Lower lobe of right lung (tissue), 2 donors: ENCODE measurements at places on chromosomes 7 and 10. TPM values are rescaled to one million over a fixed set of nuclear protein-coding genes. Genes with fewer than 3 reads are reported as not detected.
A peak's percentile ranks its signal among the peaks of the same experiment; 100 is the strongest.

CPA2 gene
- total RNA-seq, result not detected

NRCAM gene
- 2.6 TPM for total RNA-seq

FXYD4 gene
- total RNA-seq, result not detected

- no peaks in the 10 kb centered on the region for H3K4me1 ChIP-seq
- H3K36me3 ChIP-seq, result no peaks in the 10 kb centered on the region
- no peak overlapping the region for H3K27ac ChIP-seq
- H3K27me3 ChIP-seq, result no peaks in the 10 kb centered on the region
Observed at GRCh38 chr7:83528925-83529423, 120.0 kb downstream of the SEMA3E start.

DNA sequence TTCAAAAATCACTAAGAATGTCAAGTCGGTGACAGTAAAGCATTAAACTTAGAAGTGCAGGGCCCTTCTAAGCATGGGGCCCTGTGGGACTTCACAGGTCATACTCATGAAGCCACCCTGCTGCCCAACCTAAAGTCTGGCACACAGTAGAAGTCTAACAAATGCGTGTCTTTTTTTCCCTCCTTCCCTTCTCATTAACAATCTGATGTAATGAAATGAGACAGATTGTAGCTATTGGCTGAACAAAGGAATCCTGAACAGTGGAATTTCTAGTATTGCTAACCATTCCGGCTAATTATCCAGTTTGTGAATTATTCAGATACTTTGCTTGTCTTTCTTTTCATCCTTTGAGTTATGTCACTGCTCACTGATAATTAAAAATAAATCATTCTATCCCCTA is 369.9 kb downstream of the WDR11 start:
- no peaks in the 10 kb centered on the region for H3K36me3 ChIP-seq
- no peak overlapping the region for H3K27ac ChIP-seq
- no peaks in the 10 kb centered on the region for H3K27me3 ChIP-seq
- DNase-seq, result no peak
- H3K4me1 ChIP-seq, result no peaks in the 10 kb centered on the region
- H3K4me3 ChIP-seq, result no peak overlapping the region

DNA sequence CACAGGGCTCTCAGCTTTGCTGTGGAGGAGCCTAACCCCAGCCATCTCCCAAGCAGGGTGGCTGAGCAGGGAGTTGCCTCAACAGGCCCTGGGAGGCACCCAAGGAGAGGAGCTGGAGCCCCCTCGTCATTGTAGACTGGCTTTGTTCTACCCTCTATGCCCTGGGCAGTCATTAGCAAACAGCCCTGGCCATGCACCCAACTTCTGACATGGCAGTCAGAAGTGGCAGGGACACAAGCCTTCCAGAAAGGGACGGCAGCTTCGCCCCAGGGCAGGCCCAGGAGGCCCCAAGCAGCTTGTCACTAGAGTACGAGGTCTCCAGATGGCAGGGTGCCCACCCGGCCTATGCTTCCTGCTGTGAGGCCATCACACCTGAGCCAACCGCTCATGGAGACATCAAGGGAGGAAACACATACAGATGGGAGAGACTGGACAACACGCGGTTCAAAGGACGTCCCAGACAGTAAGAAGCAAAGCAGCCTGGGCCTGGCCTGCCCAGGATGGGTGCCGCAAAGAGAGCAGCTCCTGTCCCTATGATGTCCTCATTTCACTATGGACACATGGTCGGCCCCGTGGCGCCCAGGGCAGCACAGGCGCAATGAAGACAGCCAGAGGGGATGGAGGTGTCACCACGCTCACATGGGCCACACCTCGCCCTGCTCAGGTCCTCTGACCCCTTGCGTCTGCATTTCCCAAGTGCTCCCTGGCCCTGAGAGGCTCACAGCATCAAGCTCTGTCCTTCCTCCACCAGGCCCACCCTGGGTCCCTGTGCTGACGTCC is 190.9 kb upstream of the CXCL12 start:
- H3K36me3 ChIP-seq, result no peaks in the 10 kb centered on the region
- H3K27me3 ChIP-seq, result no peaks in the 10 kb centered on the region
- DNase-seq, result no peak
- no peaks in the 10 kb centered on the region for H3K4me1 ChIP-seq
- peak overlapping the region; percentile 37 for H3K27ac ChIP-seq

- no peak overlapping the region for H3K4me3 ChIP-seq
- H3K27ac ChIP-seq, result no peak overlapping the region
- H3K4me1 ChIP-seq, result peaks cover 7% of the 10 kb centered on the region
- no peaks in the 10 kb centered on the region for H3K36me3 ChIP-seq
Observed at GRCh38 chr10:103550229-103550628, 56.7 kb downstream of the NEURL1 start.

DNA sequence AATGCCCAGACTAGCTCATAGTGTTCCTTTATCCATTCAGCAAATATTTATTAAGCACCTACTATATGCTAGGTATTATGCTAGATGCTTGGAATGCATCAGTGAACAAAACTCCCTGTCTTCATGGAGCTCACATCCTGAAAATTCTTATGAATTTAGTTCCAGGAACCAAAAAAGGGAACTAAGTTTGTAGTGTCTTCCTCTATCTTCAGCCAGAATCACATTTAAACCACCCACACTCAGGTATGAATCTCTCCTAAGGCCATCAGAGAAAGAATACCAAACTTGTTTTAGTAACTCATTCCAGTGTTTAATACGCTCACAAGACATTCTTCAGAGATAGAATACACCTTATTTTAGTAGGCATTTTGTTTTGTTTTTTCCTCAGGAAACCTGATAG is 10.1 kb upstream of the EGR2 start:
- no peak overlapping the region for H3K27ac ChIP-seq
- H3K4me3 ChIP-seq, result no peak overlapping the region
- no peaks in the 10 kb centered on the region for H3K36me3 ChIP-seq
- no peaks in the 10 kb centered on the region for H3K27me3 ChIP-seq
- no peak for DNase-seq

- DNase-seq, result no peak
- H3K4me3 ChIP-seq, result no peak overlapping the region
Observed at GRCh38 chr10:54614072-54614471, 187.0 kb downstream of the PCDH15 start.

GRCh38 chr7:27235387-27236311 is 7.0 kb upstream of the EVX1 start:
- peaks cover 21% of the 10 kb centered on the region for H3K4me1 ChIP-seq
- H3K36me3 ChIP-seq, result no peaks in the 10 kb centered on the region
- DNase-seq, result no peak
- no peak overlapping the region for H3K27ac ChIP-seq

- no peaks in the 10 kb centered on the region for H3K27me3 ChIP-seq
- no peaks in the 10 kb centered on the region for H3K4me1 ChIP-seq
- H3K27ac ChIP-seq, result no peak overlapping the region
- no peak for DNase-seq
- H3K36me3 ChIP-seq, result no peaks in the 10 kb centered on the region
Observed at GRCh38 chr10:81136261-81136660, 598.6 kb downstream of the SH2D4B start.

DNA sequence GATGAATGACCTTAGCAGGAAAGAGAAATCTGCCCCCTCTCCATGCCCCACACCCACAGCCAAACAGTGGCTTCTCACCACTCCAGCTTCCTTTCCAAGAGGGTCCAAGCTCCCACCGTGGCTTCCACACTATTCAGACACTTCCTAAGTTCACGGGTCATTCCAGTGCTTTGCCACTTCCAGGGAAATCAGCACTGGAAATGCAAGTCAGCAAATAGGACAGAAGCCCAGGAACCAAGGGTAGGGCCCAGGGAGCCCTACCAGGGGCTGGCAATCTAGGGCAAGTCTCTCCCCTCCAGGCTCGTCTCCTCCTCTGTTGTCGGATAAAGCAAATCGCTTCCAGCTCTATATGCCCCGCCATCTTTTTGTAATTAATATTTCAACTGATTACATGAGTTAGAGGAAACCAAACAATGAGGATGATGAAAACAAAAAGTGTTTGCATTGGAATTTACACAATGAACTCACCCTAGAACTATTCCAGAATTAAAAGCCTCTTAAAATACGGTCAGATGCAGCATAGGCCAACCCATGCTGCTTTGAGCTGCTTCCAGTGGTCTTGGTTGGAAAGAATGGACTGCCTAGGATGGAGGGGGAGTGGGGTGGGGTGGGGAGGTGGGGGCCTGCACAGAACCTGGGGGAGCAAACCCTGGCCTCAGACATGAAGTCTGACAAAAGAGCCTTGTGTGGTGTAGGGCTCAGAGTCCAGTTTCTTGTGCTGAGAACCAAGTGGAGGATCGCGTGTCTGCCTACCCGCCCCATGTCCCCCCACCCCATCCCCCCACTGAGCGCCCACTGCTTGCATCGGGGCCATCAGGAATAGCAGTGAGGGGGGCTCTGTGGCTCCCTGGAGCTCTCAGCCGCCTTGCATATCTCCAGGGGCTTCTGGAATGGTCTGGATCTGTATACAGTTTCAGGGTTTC is 74.6 kb upstream of the CPXM2 start:
- peaks cover 56% of the 10 kb centered on the region for H3K27me3 ChIP-seq
- no peak for DNase-seq
- H3K27ac ChIP-seq, result no peak overlapping the region
- no peaks in the 10 kb centered on the region for H3K36me3 ChIP-seq

DNA sequence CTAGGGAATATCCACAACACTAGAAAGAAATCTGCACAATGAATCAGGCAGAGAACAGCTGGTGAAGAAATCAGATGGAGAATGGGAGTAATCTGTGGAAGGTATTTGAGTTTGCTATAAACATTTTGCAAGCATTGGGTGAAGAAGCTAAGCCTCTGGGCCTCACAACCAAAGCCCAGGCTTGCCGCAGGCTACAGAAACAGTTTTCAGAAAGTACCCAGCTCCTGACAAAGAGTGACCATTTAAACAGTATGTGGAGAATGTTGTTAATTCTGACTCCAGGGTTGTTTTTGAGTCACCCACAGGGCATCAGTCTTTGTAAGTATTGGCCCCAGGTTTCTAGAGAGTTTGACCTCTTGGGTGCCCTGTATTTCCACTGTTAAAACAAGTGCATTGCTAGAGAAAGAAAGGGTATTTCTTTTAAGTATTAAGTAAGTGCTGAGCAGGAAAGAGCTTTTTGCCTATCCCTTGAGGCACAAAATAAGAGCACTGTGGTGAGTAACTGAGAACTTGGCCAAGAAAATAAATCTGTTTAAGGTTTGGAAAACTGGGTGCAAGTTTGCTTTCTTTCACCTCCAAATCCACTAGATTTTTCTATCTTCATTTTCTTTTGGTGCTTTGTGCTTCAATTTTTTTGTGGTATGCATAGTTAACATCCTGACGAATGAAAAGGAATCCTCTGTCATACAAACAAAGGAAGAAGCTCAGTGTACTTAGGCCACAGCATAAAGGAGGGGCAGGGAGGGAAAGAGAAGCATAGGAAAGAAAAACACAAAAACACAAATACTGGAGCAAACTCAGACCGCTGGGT is 691.8 kb downstream of the SUGCT start:
- H3K27me3 ChIP-seq, result no peaks in the 10 kb centered on the region
- H3K36me3 ChIP-seq, result no peaks in the 10 kb centered on the region
- H3K4me1 ChIP-seq, result no peaks in the 10 kb centered on the region
- H3K27ac ChIP-seq, result no peak overlapping the region
